ENCODE measurements at places on chromosomes 2 and 18.

DNA sequence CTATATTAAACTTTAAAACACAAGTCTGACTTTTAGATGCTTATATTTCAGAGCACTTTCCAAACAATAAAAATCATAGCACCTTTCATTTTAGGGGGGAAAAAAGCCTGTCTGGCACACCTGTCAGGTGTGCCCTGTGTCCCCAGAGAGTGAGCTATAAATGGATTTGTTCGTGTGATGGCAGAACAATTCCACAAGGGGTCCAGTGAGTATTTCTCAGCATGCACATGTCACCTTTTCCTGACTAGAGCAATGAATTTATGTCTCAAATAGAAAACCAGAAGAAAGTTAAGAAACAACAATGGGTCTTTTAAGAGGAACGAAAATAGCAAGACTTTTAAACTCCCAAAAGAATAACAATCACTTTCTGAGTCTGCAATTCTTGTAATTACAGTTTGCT, 55.9 kb downstream of the ACVR1C start:
- DNase-seq: no peak

DNA sequence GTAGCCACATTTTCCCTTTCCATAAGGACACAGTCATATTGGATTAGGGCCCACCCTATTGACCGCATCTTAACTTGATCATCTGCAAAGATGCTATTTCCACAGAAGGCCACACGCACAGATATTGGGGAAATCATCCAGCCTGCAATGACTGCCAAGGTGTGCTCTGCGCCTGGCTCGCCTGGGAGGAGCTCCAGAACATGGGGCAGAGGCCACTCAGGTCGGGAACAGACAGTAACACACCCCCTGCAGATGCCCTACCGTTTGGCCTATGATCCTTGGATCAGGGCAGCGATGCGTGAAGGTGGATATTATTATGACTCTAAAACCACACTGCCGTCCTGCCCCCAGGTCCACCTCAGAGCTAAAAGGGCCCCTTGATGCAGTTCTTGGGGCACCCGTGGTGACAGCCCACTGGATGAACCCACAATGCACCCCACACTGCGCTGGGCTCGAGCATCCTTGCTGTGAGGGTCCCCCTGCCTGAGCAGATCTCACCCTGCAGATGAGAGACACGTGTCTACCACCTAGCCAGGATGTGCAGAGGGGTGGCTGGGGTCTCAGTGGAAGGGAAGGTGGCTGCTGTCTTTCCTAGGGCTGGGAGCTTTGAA, 72.9 kb upstream of the ZNF516 start:
- no peak for DNase-seq

DNA sequence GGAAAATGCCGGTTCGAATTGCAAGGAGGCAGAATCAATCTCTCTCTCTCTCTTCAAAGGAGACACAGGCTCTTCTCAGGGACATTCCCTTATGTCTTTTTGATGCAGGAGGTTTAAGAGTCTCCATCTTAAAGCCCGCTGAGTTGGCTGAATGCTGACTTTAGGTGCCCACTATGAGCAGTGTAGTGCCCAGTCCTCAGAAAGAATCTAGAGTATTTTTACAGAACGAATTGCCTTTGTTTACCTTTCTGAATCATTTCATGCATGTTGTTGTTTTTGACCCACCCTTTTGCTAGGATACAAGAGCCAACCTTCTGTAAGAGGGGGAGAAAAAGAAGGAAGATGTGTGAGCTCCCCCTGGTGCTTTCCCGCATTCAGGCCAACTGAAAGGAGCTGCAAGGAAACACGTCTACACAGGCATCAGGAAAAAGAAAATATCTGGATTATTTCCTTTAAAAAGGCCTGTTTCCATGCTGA, 193.5 kb upstream of the TCF4 start:
- no peak for DNase-seq

DNA sequence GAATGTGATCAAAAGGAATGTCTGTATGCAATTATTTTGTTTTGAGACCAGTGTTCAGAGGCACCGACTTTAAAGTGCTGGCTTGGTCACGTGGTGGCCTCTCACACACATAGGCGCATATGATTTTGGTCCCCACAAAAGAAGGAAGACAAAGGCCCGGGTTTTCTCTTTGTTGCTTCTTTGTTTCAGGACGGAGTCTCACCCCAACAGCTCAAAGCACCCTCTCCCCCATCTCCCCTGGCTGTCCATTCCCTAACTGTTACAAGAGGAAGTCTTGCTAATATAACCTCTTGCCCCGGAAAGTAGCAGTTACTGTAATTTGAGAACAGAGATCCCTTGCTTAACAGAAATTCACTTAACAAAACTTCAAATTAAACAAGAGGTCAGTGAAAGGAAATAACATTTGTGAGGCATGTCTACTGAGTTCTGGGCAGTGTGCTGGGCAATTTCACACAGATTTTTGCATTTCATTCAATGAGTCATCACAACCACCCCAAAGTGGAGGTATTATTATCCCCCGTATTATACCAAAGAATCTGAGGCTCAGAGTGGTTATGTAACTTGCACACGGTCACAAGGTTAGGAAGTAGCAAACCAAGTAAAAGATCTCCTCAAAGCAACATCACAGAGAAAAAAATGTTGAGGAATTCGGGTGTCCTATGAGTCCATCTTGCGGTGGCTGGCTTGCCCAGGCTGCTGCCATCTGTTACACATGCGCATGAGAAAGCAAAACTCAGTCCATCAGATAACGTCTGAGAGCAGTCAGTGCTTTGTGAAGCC, 75.8 kb downstream of the SDC1 start:
- no peak for DNase-seq

DNA sequence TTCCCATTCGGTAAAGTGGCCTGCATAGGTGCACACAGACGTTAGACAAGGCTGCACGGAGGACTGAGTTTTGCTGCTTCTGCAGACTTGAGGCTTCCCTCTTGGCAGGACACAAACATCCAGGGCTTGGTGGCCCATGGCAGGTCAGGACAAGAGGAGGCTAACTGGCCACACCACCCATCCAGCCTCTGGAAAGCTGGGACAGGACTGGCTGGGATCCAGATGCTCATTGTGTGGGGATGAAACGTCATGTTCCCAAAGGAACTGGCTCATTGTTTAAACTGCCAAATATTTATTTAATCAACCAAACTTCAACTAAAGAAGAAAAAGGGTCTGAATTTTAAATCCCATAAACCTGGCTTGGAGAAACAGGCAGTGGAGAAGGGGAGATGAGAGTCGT, 239.1 kb upstream of the EPAS1 start:
- no peak for DNase-seq

- DNase-seq: no peak
Observed at GRCh38 chr18:56322406-56322805, 316.0 kb downstream of the TXNL1 start.

DNA sequence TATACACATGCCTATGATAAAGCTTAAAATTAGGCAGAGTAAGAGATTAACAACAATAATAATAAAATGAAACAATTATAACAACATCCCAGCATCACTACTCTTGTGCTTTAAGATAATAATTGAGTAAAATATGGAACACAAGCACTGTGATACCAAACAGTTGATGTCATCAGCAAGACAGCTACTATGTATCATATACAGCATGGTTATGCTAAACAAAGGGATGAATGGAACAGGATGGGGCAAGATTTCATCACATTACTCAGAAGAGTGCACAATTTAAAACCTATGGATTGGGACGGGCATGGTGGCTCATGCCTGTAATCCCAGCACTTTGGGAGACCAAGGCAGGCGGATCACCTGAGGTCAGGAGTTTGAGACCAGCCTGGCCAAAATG, 1221.0 kb downstream of the SUCLG1 start:
- no peak for DNase-seq

DNA sequence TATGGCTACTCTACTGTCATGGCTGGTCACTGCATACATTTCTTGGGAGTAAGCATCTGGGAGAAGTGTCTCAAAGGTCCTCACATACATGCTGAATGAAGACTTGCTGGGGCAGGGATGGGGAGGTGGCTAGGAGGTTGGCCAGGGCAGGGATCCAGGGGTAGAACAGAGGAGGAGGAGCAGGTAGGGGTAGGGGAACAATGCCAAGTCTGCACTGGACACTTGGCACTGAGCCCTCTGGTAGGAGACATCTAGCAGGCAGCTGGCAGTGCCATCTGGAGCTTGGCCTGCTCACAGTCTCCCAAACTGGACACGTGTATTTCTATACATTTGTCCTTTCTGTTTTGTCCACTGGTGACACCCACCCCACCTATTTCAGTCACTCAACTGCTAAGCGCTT, 62.7 kb upstream of the REV1 start:
- no peak for DNase-seq

DNA sequence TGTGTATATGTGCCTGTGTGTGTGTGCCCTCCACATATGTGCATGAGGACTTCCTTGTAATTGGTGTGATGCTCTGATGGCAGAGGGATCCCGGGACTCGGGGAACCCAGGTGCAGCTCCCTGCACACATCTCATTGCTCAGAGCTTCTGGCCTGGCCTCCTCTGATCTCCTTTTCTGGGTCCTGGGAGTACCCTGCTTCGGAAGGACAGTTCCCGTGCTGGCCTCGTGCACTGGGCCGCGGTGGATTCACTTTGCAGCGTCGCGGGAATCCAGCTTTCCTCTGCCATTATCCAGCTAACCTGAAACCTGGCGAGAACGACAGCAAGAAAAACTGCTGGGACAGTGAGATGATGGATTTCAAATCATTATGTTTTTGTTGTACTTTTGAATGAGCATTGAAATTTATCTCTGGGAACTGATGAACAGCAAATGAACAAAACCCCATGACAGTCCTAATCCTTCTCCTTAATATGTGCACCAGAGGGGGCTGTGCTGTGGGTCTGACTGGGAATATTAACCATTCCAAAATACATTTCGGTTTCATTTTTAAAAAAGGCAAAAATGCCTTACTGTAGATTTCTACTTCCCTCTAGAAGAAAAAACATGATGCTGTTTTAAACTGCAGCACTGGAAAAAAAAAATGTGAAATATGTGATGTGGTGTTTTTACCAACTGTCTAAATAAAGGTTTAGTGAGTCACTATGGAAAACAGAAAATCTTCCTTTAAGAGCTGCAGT, 78.2 kb downstream of the PTGR3 start:
- no peak for DNase-seq

GRCh38 chr18:74407888-74408287, 49.2 kb downstream of the DIPK1C start:
- DNase-seq: no peak

GRCh38 chr2:176126929-176127773, 2.4 kb upstream of the HOXD8 start:
- peak; percentile 31 for DNase-seq

DNA sequence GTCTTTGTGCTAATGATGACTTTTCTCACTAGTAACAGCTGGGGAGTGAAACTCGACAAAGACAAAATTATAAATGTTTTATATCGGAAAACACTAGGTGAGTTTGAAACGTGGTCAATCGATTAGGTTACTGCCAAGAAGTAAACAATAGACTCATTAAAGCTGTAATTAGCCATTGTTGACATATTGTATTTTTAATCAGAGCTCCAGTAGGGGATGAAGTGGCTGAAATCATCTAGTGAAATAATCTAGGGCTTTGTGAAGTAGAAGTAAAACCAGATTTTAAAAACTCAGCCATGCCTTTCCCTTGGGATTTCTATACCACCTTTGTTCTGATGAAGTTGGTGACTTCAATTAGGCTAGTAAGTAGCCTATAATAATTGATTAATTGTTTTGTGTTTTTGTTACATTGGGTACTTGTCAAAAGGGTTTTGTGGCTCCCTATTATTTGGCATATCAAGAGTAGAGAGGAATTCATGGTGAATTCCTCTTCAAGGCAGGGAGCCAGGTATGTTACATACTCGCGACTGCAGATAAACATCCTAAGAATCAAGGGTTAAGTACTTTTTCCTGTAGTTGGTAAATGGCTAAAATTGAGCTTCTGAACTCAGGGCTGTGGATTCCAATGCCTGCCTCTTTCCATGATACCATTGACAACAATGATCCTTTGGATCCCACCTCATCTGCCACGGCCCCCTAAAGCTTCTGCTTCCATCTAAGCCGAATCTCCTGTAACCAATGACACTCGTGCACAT, 31.6 kb downstream of the RAB27B start:
- no peak for DNase-seq

DNA sequence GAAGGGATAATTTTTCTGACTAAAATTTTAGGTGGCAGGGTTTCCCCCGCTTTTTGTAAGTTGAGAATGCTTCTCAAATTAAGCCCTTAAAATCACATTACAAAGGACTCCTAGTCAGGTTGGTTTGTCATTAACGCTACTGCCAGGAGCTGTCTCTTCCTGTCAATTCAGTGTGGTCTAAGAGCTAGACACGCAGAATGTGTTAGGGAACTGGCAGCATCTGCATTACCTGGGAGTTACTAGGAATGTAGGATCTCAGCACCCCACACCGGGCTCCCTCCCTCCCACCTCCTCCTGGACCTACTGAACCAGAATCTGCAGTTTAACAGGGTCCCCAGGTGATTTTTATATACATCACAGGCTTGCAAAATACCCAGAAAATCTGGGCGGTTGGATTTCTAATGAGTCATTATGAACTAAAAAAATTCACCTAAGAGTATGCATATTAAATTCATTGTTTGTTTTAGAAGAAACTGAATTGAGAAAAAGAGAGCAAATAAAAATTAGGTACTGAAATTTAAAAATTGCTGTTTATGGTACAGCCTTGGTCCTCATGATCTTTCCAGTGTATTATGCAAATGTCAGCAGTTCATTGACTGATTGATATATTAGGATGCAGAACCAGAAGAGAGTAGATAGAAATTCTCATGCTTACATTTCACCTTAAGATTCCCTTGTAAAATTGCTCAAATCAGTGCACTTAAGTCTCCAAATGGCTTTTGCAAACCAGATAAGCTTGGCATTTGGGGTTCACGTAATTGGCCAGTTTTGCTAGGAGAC, 130.9 kb upstream of the ITGA6 start:
- DNase-seq: no peak

- DNase-seq: no peak
Observed at GRCh38 chr2:62202019-62202722, 6.3 kb downstream of the B3GNT2 start.

GRCh38 chr2:25505622-25506021, 163.9 kb upstream of the DNMT3A start:
- no peak for DNase-seq

GRCh38 chr2:9015998-9016397, 12.5 kb upstream of the MBOAT2 start:
- DNase-seq: no peak

DNA sequence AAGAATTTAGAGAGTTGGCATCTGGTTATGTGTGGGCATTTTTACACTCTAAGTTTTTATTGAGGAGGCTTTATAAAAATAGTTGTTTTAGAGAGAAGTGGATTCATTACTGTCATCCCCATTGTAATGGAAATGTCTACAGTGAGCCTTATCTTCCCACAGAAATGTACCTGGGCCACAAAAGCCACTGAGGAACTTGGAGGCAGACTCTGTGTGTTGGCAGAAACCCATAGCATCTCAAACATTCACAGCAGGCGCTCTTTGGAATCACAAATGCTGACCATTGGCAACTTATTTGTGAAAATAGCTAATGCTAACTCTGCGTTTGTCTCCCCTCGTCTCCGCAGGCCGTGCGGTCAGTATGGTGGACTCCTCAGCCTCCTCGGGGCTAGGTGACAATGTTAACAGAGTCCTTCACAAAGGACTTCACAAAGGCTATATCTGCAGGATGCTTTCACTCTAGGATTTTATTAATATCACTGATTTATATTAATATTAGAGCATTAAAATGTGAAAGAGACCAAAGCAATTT, 689.1 kb upstream of the POU3F3 start:
- no peak for DNase-seq

- DNase-seq: no peak
Observed at GRCh38 chr18:79924814-79925731, 26.4 kb downstream of the SLC66A2 start.
